Mammary epithelial cell (primary cell): ENCODE measurements at places on chromosomes 7 and 10. TPM values are rescaled to one million over a fixed set of nuclear protein-coding genes. Genes with fewer than 3 reads are reported as not detected.

Gene NPSR1
- not detected in 2 replicates for total RNA-seq

Gene PPP1R3A
- not detected in 2 replicates for total RNA-seq

Gene TECPR1
- total RNA-seq, result 14.6 and 20.0 TPM in 2 replicates

Gene KIAA1549
- total RNA-seq, result 6.5 and 7.7 TPM in 2 replicates
